Fibroblast of skin of abdomen (primary cell): ENCODE measurements at places on chromosomes 1 and 21.

- peak; percentile 13 for DNase-seq
These were observed 1.4 kb downstream of the FAM76A start for GRCh38 chr1:27727126-27727525.

GRCh38 chr1:6134206-6134605 is 45.9 kb downstream of the CHD5 start:
- no peak for DNase-seq

DNA sequence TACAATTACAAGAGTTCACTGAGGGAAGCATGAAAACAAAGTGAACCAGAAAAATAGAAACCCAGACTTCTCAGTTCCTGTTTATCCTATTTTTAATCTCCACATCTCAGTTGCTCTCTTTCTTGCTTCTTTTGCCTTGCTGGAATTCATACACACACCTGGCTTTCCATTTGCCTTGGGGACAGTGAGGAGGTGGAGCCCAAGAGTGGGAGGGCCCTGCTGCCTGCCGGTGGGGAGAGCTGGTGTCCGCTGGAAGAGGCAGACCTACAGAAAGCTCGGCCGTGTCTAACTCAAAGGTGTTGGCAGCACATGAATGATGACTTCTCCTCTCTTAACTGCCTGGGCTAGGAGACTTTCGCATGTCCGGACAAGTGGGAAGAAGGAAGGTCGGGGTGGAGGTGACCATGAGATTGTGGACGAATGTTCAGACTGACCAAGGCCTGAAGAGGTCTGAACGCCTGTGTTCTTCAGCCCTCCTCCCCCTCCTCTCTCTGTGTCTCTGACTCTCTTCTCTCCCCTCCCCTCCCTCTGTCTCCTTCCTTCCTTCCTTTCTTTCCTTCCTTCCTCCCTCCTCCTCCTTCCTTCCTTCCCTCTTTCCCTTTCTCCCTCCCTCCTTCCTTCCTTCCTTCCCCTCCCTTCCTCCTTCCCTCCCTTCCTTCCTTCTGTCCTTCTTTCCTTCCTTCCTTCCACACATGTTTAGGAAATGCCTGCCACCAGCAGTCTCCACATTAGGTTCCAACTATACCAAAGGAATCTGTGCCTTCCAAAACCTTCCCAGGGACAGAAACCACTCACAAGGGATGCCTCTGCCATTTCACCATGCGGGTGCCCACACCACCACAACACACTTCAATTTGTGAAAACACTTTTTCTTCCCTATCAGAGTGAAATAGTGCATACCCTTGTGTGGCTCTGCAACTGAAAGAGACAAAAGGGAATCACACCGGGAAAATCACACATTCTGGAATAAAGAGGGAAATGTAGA is 157.3 kb upstream of the RUNX1 start:
- DNase-seq, result no peak

GRCh38 chr1:44640200-44640853 is 34.0 kb downstream of the TMEM53 start:
- DNase-seq, result no peak

DNA sequence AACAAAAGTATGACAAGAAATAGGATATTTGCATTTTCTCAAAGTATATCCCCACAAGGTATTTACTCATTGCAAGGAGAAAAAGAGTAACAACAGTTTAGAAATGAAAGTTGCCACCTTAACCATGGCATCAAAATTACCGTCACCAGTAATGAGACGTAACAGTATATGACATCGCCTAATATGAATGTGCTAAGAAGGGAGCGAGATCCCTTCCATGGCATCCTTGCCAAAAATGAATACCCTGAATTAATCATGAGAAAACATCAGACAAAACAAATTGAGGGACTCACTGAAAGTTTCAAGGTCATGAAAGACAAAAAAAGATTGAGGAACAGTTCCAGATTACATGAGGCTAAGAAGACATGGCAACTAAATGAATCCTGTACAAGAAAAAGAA is 78.9 kb upstream of the MROH9 start:
- no peak for DNase-seq

DNA sequence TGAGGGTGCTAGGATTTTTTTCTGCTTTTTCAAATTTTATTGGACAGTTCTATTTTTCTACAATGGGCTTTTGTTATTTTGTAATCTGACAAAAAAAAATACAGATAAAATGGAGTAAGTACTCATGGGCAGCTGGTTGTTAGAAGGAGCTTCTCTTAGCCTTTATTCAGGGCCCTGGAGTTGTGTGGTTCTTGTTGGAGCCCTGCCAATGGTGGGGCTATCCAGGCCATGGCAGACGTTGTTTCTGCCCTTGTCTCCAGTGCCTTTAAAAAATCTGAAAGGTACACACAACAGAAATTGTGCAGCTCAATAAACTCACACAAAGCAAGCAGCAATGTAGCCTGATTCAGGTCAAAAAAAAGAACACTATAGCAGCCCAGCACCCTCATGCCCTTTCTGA is 153.5 kb upstream of the GALNT2 start:
- no peak for DNase-seq

GRCh38 chr1:156160743-156161171 is 7.4 kb downstream of the SEMA4A start:
- DNase-seq, result peak; percentile 82

DNA sequence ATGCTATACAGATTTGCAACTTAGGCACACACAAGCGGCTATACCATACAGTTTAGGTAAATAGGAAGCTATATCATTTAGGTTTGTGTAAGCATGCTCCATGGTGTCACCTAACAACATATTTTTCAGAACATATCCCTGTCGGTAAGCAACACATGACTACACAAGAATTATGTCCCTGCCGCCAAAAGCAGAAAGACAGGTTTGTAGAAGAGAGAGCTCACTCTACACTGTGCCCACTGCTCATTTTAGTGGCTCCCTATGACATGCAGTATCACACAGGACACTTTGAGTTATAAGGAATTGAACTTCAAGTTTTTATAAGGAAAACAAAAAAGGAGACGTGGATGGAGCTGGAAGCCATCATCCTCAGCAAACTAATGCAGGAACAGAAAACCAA is 132.5 kb upstream of the KAZN start:
- no peak for DNase-seq

DNA sequence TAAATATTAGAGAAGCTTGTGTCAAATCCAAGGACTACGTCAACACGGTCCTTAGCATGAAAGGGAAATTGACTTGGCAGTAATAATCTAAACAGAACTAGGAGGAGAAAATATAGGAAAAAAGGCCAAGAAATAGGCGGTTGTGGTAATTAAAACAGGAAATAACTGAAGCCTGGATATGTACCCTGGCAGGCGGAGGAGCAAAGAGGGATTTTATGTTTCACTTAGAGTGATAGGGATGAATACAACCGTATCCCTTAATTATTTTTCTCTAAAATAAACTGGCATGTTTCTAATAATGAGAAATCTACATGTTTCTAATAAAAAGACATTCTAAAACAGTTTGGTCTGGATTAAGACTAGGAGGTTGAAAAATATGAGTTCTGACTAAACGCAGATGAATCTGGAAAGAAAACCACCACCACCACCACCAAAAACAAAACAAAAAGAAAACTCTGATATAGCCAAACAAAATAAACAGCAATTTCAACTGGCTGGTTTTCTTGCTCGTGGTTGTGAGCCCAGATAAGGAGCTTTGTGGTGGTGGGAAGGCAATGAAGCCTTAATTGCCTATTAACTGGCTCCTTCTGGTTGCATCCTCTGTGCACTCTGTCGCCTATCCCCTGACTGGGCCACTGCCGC is 334.2 kb upstream of the SNX7 start:
- peak; percentile 56 for DNase-seq

DNA sequence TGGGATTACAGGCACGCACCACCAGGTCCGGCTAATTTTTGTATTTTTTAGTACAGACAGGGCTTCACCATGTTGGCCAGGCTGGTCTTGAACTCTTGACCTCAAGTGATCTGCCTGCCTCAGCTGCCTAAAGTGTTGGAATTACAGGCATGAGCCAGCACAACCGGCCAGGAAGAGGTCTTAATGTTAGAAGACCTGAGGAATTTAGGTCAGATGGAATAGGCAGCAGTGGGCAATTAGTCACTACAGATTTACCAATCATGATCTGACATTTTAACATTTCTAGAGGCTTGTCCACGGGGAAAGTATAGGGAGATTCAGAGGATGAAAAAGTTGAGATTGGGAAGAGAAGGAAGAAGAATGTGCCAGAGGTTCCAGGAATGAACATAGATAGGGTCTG is 8.9 kb upstream of the APP start:
- no peak for DNase-seq

- peak; percentile 3 for DNase-seq
These were observed 40.3 kb downstream of the ACBD6 start for GRCh38 chr1:180462102-180462501.

- no peak for DNase-seq
These were observed 32.7 kb upstream of the WASF2 start for GRCh38 chr1:27522432-27523336.

- peak; percentile 28 for DNase-seq
These were observed 147.0 kb downstream of the RERE start for GRCh38 chr1:8670371-8670818.

DNA sequence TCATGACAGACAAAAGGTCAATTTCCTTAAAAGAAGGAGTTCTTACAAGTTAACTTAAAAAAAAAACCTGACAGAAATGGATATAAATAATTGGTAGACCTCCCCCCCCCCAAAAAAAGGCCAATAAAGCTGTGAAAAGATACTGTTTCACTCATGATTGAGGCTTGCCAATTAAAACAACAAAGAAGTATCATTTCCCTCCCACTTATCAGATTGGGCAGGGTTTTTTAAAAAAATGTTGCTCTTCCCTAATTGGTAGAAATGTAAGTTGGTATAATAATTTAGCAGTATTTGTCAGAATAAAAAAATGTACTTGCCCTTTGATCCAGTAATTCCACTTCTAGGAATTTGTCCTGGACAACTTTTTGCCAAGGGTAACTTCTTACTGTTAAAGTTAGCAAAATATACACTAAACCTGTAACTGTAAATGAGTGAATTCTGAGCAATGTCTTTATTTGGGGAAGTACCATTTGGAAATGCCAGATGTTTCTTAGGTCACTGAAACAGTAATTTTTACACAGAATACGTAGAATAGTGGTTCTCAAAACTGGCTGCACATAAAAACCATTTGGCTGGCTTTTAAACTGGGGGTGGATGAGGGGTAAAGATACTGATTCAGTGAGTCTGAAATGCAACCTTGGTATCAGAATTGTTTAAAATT is 17.5 kb downstream of the RNF2 start:
- DNase-seq, result no peak

GRCh38 chr1:202242080-202242419 is 48.5 kb downstream of the LGR6 start:
- no peak for DNase-seq

DNA sequence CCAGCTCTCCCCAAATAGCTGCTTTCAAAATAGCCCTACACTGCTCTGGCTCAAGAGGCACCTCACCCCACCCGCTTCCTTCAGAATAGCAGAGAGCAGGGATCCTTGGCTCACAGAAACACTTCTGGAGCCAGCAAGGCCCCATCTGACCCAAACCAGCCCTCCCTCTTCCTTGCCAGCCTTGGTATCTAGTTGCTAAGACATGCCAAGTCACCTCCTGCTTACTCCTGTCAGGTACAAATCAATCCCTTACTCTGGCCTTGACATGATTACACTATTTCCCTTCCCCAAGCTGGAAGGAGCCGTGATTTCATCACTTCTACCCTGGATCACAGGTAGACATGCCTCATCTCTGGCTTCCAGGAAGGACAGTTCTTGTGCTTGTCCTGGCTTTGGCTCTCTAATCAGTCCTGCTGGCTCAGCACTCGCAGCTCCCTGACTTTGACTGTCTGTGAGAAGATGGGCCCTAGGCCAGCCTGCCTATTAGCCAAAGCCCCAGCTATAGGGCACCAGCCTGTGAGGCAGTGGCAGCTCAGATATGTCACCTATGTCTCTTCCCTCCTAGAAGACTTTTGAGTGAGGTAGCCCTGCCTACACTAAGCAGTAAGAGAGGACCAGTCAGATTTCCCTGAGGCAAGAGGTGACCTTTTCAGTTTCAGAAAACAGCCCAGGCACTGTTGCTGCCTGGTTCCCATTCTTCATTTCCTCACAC is 8.9 kb upstream of the MUTYH start:
- DNase-seq, result no peak

GRCh38 chr1:209691237-209691636 is 13.4 kb upstream of the HSD11B1 start:
- DNase-seq, result no peak
